ENCODE measurements at places on chromosomes 12 and 14.
A peak's percentile ranks its signal among the peaks of the same experiment; 100 is the strongest.

DNA sequence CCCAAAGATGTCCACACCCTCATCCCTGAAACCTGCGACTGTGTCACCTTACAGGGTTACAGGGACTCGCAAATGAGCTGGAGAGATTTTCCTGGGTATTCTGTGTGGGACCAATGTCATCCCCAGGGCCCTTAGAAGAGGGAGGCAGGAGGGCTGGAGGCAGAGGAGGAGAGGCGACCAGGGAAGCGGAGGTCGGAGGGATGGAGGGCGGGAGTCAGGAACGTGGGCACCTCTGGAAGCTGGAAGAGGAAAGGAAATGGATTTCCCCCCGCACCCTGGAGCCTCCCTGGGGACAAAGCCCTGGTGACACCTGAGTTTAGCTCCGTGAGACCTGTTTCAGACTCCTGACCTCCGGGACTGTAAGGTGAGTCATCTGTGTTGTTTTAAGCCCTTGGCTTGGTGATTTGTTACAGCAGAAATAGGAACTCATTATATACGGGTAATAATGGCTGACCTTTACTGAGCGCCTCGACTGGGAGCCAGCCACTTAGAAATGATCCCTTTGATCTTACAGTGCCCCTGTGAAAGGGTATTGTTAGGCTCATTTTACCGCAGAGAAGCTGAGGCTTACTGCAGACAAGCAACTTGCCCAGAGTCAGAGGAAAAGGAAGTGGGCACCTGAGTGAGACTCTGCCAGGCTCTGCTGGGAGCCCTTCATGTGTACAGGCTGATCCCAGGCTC lies 29.3 kb upstream of the FZD10 start:
- no peak for DNase-seq

DNA sequence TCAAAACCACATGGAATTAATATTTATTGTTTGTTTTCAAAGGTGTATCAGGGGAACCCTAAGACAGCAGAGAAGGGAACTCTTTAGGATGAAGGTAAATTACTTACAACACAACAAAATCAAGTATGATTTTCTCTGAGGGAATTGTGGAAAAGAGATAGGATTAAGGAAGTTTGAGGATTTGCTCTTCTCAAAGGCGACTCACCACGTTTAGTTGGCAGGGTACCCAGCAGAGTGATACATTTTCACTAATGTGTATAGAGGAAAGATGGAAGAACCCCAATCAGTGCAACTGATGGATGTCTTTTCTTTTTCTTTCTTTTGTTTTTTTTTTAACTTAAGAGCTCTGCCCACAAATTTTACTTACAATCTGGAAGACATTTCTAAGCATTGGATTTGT lies 499.2 kb downstream of the CCER1 start:
- DNase-seq: no peak

DNA sequence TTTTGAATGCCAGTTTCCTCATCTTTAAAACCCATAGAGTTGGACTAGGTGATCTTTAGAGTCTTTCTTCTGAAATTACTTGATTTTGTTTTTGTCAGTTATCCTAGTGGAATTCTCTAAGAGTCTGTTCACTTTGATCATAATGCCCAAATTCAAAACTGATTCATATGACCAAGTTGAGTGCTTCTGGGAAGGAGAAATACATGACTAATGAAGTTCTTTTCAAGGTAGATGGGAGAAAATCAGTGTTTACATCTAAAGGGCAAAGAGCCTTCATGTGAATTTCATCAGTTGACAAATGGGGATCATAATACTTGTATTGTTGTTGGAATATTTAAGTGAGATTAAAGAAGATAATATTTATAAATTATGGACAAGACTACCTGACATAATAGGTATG lies 53.2 kb downstream of the ERC1 start:
- no peak for DNase-seq

DNA sequence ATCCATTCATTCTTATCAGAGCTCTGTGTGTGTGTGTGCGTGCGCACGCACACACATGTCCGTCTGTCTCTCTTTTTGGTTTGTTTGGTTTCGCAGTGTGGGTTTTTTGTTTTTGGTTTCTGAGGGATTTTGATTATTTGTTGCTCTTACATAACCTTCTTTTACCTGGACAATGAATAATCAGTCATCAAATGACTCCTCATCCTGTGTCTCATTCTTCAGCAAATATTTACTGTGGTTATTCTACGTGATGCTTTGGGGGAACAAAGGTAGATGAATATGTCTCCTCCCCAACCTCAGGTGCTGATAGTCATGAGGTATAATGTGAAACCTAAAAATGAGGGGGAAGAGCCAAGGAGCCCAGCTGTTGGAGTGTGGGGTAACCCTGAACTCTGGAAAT lies 92.4 kb downstream of the SAMD4A start:
- no peak for DNase-seq

DNA sequence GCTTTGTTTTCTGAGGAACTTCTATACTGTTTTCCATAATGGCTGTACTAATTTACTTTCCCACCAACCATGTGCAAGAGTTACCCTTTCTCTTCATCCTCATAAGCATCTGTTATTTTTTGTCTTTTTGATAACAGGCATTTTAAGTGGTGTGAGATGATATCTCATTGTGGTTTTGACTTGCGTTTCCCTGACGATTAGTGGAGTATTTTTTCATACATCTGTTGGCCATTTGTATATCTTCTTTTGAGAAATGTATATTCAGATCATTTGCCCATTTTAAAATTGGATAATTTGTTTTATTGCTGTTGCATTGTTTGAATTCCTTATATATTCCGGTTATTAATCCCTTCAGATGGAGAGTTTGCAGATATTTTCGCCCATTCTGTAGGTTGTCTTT lies 10.2 kb upstream of the HMGA2 start:
- no peak for DNase-seq

DNA sequence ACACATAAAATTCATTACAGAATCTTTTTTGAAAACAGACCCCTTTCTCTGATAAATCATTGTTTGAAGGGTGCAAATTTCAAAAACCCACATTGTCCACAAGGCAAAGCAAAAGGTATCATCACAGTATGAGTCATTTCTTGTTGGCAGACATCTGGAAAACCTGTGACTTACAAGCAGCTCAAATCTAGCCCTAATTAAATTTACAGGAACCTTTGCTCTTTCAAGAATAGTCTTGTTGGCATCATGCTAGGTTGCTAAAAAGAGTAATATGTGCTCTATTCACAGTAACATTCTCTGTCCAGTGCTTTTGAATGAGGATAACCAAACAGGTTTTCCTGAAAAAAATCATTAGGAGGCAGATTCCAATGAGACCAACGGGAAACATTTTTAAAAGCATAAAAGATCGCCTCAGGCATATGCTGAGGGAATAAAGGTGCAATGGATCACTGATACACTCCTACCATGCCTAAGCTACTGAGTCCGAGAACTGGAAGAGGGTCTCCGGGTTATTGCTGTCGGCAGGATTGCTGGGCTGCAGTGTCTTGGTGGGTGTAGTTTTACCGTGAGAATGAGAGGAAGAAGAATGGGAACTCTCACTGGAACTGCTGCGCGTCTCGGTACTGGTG lies 55.5 kb upstream of the TTC7B start:
- DNase-seq: peak; percentile 56

DNA sequence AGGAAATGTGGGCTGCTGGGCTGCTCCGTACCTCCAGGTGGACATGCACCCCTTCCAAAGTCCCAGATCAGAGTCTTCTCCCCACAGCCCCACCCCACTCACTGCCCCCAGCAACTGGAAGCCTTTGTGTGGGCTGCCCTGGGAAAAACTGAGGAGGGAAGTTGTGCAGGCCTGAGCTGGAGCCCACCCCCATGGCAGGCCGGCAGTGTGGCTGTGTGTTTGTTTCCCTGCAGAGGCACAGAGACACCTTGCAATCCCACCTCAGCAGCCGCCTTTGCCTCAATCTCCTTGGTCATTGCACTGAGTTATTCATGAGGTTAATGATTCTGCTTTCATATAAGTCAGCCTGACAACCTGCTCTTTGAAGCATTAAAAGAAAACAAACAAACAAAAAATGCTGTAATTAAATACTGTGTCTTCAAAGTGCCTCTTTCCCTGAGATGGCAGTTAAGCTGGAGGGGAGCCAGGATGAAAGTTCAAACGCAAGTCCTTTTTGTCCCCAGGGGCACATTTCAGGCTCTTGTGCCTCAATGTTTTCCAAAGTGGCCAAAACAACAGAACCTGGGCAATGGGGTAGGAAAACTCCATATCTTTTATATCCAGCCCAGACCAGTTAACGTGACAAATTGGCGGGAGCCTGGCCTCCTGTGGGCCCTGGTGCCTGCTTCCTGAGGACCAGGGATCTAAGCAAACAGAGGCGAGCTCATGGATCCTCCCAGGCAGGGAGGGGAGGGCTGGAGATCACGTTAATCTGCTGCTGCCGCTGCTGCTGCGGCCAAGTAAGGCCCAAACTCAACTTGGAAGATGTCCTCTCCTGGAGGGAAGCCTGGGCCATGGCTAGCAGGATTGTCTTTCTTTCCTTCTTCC lies 51.9 kb upstream of the TSPAN11 start:
- no peak for DNase-seq

DNA sequence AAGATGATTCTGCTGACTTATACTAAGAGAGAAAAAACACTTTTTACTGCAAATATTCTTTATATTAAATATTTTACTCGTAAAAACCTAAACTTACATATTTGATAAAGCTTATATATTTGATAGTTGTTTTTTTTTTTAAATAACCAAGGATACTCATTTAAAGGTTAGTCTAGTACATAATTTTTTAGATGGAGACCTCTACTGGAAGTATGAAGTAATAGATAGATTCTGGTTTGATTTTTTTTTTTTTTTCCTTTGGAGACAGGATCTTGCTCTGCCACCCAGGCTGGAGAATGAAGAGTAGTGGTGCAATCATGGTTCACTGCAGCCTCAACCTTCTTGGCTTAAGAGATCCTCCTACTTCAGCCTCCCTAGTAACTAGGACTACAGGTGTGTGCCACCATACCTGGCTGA lies 16.4 kb downstream of the ARID2 start:
- peak; percentile 59 for DNase-seq

DNA sequence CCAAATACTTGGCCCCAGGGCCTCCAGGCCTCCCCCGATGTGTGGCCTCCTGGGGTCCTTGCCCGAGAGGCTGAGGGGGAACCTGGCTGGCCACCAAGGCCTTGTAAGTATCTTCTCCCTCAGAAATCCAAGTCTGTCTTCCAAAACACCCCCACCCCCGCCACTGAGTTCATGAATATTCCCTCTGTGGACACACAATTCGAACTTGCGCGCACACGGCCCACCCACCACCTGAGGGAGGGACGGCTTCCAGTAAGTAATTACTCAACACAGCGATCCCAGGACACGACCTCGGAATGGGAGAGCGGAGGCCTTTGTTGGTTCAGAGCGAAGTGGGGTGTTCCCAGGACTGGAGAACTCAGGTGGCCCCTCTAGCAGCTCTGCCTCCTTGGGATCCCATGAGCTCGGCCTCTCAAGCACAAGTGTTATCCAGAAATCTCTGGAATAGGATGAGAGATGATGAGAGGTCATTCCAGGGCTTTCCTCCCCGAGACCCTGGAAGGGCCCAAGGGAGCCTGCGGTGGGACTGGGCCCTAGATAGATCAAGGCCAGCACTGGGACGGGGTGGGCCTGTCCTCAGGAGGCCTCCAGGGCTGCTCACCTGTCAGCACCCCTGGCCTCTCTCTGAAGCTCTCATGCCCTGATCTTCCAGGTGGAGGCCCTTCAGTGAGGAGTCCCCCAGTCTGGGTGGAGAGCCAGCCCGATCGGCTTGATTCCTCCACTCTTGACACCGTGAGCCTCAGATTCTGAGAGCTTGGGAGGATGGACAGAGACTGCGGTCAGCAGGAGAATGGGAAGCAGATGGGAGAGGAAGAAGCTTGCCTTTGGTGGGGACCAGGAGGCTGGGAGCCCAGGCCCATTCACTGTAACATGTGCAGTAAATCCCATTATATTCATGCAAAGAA lies 219.0 kb upstream of the RTL1 start:
- DNase-seq: no peak

- DNase-seq: no peak
Observed at GRCh38 chr12:117456076-117456475, 94.7 kb upstream of the NOS1 start.

DNA sequence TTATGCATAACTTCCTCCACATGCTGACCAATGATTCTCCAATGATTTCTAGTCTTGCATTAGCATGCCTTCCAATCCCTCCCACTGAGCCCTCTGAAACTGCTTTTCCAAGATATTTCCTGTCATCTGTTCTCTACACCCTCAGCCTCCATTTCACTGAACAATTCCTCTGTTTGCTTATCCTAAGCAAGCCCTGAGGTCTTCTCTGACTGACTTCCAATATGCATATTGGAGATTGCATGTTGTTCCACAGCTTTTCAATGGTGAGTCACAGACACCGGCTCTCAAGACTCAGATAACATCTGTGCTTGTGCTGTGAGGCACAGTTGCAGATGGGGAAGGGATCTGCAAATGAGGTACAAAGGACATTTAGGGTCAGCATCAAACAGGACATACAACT lies 141.0 kb downstream of the SLC16A7 start:
- DNase-seq: peak; percentile 58

GRCh38 chr14:65035049-65035448 lies 48.4 kb downstream of the FNTB start:
- DNase-seq: peak; percentile 78

DNA sequence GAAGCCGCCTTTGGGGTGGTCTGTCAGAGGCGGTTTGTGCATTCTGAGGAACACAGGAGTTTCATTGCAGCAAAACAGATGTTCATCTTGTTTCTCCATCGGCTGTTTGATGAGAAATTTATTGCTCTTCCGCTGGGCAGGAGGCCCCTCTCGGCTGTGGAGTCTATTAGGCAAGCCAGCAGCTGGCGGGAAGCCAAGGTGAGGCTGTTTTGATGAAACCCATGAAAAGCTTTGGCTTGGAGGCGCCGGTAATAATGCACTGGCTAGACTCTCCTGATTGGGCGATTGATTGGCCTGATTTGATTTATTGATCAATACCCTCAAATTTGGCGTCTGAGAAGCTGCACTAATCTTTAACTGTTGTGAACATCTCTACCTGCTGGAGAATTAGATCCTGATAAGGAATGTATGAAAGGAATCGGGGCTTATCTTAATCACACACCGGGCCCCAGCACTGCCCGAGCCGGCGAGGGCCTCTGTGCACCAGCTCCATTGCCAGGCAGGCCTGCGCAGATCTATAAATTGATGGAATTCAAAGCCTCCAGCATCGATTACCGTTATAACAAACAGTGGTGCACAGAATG lies 187.7 kb downstream of the PHETA1 start:
- DNase-seq: peak; percentile 18

DNA sequence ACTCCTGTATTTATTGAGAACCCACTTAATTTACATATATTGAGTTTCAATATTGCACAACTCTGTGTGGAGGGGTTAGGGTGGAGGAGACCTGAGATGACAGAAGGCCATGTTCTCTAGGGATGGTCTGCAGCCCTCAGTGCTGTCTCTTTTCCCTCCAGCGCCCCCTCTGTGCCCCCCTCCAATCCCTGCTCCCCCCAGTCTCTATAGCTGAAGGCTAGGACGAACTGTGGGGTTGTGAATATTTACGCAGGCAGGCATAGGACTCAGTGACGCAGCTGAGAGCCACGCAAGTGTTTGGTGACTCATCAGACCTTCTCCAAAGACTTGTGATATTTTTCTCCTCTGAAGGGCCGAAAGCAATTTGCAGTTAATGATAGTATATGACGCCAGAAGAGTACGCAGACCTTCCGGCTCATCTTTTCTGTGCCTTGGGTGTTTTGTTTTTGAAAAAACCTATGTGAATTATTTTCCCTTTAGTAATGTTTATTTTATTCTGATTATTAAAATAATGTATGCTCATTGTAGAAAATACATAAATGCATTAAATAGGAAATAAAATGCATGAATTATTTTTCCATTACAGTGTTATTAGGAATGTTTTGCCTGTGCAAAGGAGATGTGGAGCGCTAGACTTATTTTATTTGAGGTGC lies 85.3 kb downstream of the SLC25A47 start:
- DNase-seq: peak; percentile 86

Measured in cardiac fibroblast (primary cell).